Lower lobe of right lung (tissue), 2 donors: ENCODE measurements at places on chromosomes 5 and 9.

GRCh38 chr5:110726249-110727024 lies at the start of gene TMEM232:
Gene TMEM232, minus strand, starts transcription at chr5:110726671. Its CDS starts 59,319 bp downstream, at chr5:110667352.
- H3K4me1 ChIP-seq: peaks cover 6% of the 10 kb centered on the region
- H3K27ac ChIP-seq: no peak within 1 kb of the TSS
- peak within 1 kb of the TSS; percentile 55 for H3K4me3 ChIP-seq

DNA sequence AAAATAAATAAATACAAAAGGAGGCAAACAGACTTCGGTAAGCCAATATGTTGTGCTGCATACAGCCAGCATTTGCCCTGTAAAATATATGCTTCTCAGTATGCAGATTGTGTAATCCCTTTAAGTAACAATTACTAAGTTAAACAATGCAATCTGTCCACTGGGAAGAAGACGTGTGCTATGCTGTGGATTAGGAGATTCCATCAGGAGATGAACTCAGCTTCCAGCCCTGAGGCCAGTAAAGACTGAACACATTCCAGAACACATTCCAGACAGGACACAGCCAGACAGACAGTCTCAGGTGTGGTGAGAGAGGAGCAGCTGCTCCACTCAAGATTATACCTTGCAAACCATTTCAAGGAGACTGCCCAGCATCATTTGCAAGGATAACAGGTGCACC lies 97.8 kb downstream of the MPDZ start:
- no peaks in the 10 kb centered on the region for H3K4me1 ChIP-seq
- H3K36me3 ChIP-seq: peaks cover 18% of the 10 kb centered on the region
- H3K4me3 ChIP-seq: no peak overlapping the region

DNA sequence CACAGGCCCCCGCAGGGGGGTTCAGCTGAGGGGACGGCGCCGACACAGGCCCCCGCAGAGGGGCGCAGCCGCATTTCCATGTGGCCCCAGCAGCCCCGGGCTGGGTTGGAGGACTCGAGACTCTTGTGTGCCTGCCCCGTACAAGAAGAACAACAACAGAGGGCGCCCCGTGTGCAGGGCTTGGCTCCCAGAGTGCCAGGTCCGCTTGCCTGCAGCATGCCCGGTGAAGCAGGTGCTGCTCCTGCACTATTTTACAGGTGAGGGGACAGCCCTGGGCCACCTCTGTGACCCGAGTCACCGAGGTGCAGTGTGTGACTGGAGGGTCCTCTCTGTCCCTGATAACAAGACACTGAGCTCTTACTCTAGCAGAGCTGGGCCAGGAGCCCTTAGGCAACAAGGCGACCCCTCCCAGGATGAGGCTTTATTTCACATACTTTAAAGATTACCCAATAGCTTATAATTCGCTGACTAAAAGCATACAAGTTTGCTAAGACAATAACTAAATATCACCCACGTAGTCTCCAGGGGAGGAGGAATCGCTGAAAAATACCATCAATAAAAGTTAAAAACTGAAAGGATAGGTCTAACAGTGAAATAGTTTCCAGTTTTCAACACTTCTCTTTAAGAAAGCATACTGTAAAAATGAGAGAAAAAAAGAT lies 41.7 kb upstream of the SLC9A3 start:
- H3K27ac ChIP-seq: no peak overlapping the region
- DNase-seq: no peak
- no peak overlapping the region for H3K4me3 ChIP-seq
- no peaks in the 10 kb centered on the region for H3K4me1 ChIP-seq
- H3K27me3 ChIP-seq: peaks cover 60% of the 10 kb centered on the region

- H3K36me3 ChIP-seq: no peaks in the 10 kb centered on the region
- peaks cover 6% of the 10 kb centered on the region for H3K27me3 ChIP-seq
- H3K4me1 ChIP-seq: no peaks in the 10 kb centered on the region
- H3K27ac ChIP-seq: no peak overlapping the region
- no peak for DNase-seq
Measured at GRCh38 chr5:17203329-17204132, 13.9 kb upstream of the BASP1 start.

DNA sequence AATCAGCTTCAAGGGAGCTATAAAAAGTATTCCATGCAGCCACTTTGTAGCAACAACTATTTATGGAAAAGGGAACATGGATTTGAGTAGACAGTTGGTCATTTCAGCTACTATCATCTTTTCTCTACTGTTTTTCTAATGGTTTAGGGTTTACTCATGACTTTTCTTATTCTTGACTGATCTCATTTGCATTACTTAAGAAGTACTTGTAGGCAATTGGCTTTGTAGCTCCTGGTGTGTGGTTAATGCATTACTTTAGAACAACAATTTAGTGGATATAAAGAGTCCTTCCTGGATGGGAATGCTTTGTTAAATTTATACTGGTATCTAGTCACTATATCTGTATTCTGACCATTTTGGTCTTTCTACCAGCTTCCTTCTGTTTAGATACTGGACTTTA lies 59.8 kb upstream of the NTRK2 start:
- H3K4me1 ChIP-seq: no peaks in the 10 kb centered on the region
- no peaks in the 10 kb centered on the region for H3K36me3 ChIP-seq
- no peak overlapping the region for H3K4me3 ChIP-seq
- H3K27me3 ChIP-seq: no peaks in the 10 kb centered on the region

DNA sequence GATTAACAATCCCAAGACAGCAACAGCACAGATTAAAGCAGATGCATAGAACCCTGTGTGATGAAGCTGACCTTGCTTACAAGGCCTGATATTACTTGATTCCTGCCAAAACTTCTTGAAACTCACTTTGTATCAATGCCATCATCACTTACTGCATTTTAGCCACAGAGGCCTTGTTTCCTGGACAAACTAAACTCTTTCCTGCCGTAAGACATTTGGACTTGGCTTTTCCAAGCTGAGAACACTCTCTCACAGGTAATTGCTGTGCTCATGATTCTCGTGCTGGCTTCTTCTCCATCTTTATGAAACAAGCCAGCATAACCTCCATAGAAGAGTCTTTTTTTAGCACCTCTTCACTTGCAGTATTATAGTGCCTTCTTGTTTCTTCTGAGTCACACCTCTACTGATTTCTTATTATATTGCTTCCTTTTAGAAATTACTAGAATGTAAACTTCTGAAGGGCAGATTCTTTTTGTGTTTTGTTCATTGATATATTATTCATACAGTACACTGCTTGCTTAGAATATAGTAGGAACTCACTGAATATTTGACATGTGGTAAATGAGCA lies 456.5 kb upstream of the ZNF608 start:
- no peak overlapping the region for H3K4me3 ChIP-seq
- peaks cover 11% of the 10 kb centered on the region for H3K4me1 ChIP-seq
- DNase-seq: no peak

DNA sequence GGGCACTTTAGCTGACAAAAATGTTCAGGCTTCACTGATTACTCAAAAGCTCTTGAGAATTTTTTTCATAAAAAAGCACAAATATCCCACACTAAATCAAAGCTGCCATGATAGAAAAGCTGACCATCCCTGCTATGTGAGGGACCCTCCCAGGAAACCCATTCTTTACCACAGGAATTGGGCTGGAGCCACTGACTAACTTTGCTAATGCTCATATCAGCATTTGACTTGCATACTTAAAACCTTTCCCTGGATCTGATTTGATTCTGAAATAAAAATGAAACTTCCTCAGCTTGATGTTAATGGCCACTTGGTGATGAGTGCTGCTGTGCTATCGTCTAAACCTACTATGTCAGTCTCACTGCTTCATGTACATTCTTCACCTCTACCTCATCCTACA lies 243.6 kb downstream of the PRELID2 start:
- H3K4me3 ChIP-seq: no peak overlapping the region
- no peaks in the 10 kb centered on the region for H3K4me1 ChIP-seq
- no peaks in the 10 kb centered on the region for H3K27me3 ChIP-seq
- H3K27ac ChIP-seq: no peak overlapping the region
- DNase-seq: no peak

DNA sequence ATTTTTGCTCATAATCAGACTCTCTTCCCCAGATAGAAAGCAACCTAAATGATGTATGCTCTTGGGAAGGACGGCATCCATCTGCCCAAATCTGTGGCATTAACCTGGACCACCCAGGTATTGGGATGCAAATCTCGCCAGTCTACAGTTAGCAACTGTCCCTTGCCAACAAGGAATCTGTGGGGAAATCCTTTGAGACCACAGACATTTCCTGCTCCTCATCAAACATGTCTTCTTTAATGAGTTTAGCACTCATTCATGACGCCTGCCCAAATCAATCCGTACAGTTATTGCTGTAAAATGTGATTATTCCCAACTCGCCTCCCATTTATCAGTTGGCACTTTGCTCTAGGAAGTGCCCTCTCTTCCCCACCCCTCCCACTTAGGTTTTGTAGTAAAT lies 7.8 kb downstream of the ROR2 start:
- H3K27me3 ChIP-seq: peaks cover 12% of the 10 kb centered on the region
- H3K4me3 ChIP-seq: no peak overlapping the region
- H3K4me1 ChIP-seq: peaks cover 17% of the 10 kb centered on the region
- no peak for DNase-seq

DNA sequence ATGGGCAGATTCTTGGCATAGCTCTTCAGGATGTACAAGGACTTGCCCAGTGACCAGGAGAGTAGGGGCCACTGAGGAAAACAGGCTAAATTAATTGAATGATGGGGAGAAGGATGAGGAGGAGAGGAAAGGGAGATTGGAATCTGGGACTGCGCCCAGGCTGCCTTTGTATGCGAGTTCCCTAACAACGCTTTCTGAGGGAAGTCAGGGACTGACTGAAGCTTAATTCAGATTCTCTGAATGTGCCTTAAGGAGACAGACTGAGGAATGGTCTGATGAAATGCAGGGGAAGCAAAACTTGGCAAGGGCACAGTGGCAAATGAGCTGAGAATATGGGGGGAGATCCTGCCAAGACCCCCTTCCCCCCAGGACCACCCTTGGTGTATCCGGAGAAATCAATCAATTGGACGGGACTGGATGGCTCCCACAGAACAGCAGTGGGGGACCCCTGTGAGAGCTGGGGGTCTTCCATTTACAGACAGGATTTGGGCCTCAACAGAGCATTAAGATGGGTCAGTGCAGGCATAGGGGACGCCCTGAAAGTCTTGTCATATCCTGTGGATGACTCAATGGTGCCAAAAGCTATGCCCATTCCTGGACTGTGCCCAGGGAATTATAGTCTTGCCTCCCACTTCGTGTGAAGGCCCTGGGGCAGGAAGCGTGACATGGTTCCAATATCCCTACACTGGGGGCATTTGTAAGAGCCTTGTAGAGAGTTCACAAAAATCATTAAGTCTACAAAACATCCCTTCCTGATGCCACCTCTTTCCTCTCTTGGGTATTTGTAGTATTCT lies 215.5 kb upstream of the TNC start:
- H3K27me3 ChIP-seq: no peaks in the 10 kb centered on the region
- no peak for DNase-seq
- no peaks in the 10 kb centered on the region for H3K36me3 ChIP-seq
- H3K4me3 ChIP-seq: no peak overlapping the region

DNA sequence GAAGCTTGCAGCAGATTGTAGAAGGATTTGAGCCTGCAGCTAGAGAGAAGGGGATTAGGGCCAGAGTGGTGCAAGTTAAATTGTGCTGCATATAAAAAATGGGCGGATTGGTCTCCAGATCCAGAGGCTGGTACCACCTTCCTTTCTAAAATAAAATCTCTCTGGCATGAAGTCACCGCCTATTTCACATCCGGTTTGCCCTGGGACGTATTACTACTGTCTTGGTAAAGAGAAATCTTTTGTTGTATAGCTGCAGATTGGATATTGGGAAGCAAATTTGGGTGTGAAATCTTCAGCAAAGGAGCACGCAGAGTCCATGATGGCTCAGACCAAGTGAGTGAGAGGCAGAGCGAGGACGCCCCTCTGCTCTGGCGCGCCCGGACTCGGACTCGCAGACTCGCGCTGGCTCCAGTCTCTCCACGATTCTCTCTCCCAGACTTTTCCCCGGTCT lies at the start of gene GABRA1:
Gene GABRA1 (plus strand): TSS at position 180 of the 451 bp plus-strand sequence. CDS start 2,691 bp downstream, outside the sequence.
- no peak within 1 kb of the TSS for H3K4me3 ChIP-seq
- H3K27me3 ChIP-seq: peaks cover 23% of the 10 kb centered on the region
- H3K4me1 ChIP-seq: no peaks in the 10 kb centered on the region
- H3K27ac ChIP-seq: no peak within 1 kb of the TSS
- no peak for DNase-seq

- H3K4me1 ChIP-seq: peaks cover 18% of the 10 kb centered on the region
- peak overlapping the region; percentile 66 for H3K4me3 ChIP-seq
- H3K27me3 ChIP-seq: peaks cover 22% of the 10 kb centered on the region
Measured at GRCh38 chr5:147234239-147234824, 494 bp upstream of the STK32A start.

DNA sequence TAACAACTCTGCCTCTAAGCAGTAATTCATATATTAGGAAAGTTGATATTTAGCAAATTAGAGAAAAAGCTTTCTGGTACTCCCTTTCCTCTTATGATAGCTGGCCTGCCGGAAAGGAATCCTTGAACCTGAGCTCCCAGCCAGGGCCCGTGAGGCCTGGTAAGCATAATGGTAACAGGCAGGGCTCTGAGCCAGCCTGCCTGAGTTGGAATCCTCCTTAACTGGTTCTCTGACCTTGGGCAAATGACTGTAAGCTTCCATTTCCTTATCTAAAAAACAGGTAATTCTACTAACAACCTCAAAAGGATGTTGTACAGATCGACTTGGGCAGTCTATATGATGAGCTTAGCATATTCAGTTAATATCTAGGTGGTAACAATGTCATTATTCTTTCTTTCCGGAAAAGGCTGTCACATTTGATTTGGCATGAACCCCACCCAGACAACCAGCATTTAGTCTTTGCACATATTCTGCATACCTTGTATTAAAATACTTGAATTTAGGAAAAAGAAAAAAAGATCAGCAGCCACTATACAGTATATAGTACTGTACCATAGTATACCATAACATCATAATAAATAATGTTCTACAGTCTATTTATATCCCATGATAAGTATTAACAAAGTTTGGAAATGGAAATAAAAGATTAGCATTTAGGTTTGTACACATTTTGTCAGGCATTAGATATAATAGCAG lies 55.7 kb upstream of the MAP3K1 start:
- peaks cover 16% of the 10 kb centered on the region for H3K4me1 ChIP-seq
- no peak overlapping the region for H3K4me3 ChIP-seq
- H3K27me3 ChIP-seq: no peaks in the 10 kb centered on the region
- H3K27ac ChIP-seq: no peak overlapping the region
- H3K36me3 ChIP-seq: no peaks in the 10 kb centered on the region
